ENCODE measurements at places on chromosomes 6 and 20.
A peak's percentile ranks its signal among the peaks of the same experiment; 100 is the strongest.

DNA sequence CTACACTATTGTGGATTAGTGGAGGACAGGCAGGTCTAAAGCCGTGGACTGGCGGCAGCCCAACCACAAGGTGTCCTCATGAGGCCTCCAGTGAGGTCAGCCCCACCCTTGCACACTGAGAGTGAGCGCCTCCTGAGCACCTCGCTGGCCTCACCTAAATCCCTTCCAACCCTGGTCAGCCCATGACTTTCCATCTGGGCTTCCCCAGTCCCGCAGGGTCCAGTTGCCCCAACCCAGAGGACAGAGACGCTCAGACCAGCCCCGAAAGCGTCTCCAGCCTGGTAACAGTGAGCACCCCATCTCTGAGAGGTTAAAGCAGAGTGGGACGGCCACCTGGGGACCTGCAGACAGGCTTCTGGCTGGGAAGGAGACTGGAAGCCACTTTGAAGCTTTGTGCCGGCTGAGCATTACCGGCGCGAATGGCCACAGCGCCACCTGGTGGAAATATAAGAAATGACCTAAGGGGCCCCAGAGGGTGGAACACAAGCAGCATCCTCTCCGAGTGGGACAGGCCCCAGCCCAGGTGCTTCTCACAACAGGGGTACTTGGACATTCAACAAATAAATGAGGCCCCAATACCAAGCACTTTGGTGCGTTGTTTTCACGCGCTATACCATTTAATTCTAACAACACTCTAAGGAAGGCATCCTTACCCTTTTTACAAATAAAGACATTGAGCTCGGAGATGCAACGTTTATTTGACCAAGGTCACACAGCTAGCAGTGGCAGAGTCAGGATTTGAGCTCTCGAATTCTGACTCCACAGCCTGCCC lies 65.7 kb upstream of the TOP1 start:
- DNase-seq = peak; percentile 80

- no peak for DNase-seq
Measured at GRCh38 chr6:79230149-79230548, 4.3 kb downstream of the HMGN3 start.

- DNase-seq = no peak
Measured at GRCh38 chr20:57198132-57199072, 68.0 kb downstream of the BMP7 start.

GRCh38 chr20:53608456-53609452 lies 15.1 kb upstream of the ZNF217 start:
- DNase-seq = peak; percentile 54

DNA sequence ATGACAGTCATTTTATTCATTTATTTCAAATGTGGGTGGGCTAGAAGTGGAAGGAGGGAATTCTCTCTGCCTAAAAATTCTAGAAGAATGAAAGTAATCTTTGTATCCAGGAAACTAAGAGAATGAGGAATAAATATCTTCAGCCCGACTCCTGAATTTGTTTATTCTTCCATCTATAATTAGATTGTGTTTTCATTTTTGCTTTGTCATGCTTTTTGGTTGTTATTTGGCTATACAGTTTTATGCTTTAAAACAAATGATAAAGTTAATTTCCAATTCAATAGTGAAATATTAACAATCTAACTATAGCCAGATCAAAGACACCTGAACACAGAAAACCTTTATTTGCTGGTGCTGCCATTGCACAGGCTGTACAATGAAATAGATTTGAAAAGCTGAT lies 521.3 kb downstream of the KIF16B start:
- no peak for DNase-seq

DNA sequence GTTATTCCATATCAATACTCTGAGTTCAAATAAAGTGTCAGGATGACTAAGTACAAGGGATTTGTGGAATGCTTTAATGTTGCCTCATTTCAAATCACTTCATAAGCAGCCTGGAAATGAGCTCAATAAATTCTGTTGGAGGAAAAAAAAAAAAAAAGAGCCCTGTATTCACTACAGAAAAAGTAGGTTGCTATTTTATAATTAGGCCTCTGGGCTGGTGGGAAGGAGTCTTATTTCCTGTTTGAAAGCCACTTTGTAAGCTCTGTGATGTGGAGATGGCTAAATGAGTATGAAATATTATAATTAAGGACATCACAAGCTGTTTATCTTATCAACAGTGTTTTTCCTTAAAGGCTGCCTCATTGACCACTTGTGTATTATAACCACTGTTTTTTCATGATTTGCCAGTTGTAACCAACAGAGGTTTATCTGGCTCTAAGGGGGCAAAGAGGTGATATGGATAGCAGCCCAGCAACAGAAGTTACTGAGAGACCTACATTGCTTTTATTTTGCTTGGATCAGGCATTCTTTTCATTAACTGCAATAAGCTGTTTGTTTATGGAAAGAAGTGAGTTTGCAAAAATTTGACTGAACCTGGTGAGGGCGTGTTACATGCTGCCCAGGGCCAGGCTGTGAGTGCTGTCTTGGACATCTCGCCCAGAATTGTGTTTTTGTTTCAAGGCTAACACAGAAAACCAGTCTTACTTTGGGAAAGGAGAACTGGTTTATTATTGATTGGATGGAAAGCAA lies 563.3 kb upstream of the MAP3K7 start:
- no peak for DNase-seq

DNA sequence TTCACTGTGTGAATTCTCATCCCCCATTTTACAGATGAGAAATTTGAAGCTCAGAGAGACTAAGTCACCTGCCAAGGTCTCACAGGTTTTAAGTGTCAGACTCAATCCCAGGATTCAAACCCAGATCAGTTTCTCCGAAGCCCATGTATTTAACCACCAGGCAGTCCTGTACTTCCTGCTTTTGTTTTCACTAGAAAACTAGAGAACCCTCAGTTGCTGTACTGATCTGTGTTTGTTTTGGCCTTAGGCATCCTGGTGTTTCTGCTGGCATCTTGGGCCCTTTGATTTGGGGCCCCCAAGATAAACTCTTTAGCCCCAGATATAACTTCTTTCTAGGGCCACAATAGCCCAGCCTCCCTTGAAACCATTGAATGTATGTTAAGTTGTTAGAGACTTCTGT lies 36.5 kb downstream of the PPP1R16B start:
- peak; percentile 65 for DNase-seq

- no peak for DNase-seq
Measured at GRCh38 chr6:109079981-109080380, 14.7 kb downstream of the SESN1 start.

GRCh38 chr20:47453167-47453782 lies 48.4 kb upstream of the NCOA3 start:
- DNase-seq = peak; percentile 93

DNA sequence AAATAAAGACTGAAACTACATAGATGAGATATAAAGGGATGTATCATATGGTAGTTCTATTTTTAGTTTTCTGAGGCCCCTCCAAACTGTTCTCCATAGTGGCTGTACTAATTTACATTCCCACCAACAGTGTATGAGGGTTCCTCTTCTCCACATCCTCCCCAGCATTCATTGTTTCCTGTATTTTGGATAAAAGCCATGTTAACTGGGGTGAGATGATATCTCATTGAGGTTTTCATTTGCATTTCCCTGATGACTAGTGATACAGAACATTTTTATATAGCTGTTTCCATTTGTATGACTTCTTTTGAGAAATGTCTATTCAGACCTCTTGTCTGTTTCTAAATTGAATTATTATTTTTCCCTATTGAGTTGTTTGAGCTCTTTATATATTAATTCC lies 229.3 kb downstream of the RFPL4B start:
- no peak for DNase-seq

DNA sequence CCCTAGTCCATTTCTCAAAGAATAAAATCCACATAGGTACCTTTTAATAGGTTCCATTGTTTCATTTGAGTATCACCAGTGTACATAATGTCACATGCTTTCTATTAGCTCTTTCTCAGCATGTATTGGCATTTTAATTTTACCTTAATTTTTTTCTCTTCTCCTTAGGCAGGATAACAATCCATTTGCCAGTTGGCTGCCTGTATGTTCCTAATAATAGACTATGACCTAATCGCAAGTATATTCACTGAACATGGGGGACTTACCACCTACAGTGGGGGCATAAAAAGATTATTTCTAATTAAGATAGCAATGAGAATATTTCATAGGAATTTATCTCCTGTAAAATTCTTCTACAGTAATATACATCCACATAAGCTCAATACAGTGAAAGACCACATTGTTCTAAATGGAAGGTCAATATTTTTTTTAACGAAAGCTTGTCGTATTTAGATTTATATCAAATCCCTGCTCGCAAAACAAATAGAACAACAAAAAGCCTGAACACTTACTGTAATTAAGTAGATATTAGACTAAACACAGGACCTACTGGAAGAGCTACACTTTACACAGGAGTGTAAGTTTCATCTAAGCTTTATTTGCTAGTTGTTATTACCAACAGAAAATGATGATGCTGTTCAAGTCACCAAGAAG lies 76.4 kb downstream of the OGFRL1 start:
- no peak for DNase-seq

DNA sequence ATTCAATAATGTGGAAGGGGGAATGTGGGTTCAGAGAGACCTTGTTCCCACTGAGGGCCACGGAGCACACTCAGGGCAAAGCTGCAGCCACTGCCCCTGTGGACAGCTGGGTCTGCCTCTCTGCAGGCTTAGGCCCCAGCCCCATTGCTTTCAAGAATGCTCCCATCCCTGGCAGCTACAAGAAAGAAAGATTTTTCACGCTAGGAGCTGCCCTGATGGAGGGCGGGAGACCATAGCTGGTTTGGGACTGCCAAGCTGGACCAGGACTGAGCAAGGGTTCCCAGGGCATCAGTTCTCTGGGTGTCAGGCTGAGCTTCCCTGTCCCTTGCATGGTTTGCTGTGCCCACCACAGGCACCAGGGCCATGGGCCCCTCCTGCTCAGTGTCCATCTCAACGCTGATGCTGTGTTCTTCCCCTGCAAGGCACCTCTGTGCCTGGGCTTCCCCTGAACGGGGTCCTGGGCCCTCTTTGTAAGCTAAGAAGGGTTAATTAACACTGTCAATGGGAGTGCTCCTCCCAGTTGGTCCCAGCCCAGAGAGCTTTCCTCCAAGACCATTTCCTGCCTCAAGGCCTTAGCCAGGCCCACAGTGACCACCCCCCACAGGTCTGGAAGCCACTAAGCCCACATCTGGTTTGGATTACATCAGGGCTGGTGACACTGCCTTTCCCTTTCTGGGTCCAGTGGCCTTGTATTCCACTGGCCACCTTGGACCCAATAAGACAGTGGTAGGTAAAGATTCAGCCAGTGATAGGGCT lies 8.4 kb downstream of the FOXS1 start:
- no peak for DNase-seq

DNA sequence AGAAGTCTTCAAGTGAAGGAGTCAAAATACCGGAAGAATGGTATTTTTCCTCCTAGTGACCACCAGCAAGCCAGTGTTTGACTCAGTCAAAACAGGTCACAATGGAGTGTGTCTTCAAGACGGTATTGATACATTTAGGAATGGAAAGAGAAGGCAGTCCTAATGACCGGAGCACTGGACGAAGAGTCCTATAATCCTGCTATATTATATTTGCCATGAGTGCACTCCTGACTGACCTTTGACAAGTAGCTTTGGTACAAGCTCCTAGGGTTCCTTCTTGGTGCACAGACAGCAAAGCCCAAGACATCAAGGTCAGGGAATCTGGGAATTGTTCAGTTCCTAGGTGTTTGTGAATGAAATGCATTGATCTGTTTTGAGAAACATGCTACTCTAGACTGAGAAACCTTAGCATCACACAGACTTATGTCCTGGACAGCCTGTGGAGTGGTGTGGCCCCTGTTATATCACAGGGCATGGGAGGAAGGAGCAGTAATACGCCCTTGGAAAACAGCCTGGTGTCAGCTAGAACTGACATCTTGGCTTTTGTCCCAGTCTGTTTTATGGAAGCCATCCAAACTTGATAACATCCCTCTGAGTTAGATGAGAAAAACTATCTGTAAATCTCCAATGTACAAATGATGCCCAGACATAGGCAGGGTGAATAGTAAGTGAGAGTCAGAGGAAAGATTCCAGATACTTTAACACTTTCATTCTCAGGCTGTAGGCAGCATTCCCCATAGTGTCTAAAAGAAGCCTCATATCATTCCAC lies 18.5 kb downstream of the NOX3 start:
- no peak for DNase-seq

- no peak for DNase-seq
Measured at GRCh38 chr6:162387718-162388382, 339.7 kb downstream of the PRKN start.

DNA sequence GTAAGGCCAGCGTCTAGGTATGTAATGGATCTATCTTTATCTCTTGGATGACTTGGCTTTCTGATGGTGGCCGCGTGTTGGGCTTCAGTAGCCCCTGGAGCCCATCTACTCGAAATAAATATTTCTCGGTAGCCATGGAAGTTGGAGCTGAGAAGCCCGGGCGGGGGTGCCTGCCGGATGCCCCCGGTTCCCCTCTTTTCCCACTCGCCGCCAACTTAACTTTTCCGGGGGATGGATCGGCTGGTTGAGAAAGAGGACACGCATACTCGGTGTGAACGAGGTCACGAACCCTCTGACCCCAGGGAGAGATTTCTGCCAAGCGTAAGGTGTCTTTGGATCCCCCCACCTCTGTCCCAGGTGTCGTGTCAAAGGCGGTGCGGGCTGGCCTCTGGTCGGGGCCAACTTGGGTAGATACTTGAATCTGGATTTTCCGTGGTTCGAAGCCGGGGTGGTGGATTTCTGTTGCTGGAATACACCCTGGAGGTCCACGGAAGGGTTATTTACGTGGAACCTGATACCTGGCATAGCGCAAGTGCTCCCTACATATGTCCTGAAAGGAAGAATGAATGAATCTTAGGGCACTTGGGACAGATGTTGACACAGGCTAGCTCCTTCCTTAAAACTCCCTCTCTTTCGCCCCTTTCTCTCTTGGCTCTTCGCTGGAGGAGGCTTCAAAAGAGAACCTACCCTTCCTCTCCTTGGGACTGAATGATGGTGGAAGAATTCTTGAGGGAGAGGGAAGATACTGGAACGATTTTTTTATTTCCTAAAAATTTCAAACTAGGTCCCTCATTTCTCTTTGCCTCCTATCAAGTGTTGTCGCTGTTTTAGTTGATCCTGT lies 996 bp downstream of the DOK5 start:
- no peak for DNase-seq

DNA sequence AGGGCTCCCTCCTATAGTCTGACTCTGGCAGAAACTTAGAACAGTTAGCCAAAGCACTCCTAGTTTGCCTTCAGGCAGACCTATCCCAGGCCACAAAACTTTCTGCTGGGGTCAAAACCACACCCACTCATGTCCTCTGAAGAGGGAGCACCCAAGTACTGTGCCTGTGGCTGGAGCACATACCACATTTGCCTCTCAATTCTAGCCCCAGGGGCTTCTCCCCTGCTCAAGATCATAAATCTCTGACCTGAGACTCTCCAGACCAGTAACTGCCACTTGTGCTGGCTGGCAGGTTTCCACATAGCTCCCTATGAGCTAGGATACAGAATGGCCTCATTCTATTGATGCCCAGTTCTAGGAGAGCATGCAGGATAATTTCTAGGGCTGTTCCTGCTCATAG lies 781.0 kb downstream of the EYS start:
- no peak for DNase-seq

- DNase-seq = peak; percentile 41
Measured at GRCh38 chr6:11164717-11165646, 53.5 kb upstream of the ERVFRD-1 start.

GRCh38 chr20:46799781-46800408 lies 90.4 kb downstream of the SLC2A10 start:
- DNase-seq = no peak

GRCh38 chr20:58713801-58714339 lies 21.3 kb downstream of the NPEPL1 start:
- no peak for DNase-seq

- no peak for DNase-seq
Measured at GRCh38 chr6:89910902-89911240, 16.6 kb downstream of the GJA10 start.

- no peak for DNase-seq
Measured at GRCh38 chr6:129184808-129185366, 301.9 kb downstream of the LAMA2 start.

- DNase-seq = no peak
Measured at GRCh38 chr6:118876814-118877213, 17.1 kb upstream of the ASF1A start.
